ENCODE measurements at places on chromosomes 12 and 14.

GRCh38 chr12:56616925-56617324 is 13.2 kb downstream of the BAZ2A start:
- no peak for DNase-seq

- no peak for DNase-seq
These were observed 982.9 kb upstream of the TMEM132C start for GRCh38 chr12:127284021-127284420.

DNA sequence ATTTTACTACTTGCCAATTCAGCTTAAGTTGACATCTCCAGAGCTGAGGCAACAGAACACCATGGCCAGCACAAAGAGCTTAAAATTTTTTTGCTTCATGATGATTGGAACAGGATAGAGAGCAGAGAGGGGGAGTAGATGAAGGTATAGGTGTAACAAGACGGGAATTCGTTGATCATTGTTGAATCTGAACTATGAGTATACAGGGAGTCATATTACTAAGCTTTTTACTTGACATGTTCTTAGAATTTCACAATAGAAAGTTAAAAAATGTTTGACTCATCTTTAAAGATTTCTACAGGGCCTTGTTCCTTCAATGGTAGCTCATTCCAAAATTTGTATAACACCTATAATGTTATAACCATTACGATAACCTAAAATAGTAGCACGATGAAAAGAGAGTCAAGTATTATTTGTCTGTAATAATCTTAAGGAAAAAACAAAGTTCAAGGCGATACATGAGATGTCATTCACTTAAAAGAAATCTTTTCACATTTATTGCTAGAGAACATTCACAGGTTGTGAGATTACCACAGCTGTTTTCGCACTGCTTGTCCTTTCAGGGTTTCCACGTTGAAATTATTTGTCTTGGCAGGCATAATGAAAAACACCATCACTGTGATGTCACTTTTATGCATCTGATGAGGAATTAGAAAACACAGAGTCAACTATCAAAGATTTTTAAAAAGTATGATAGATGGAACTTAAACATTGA is 33.9 kb downstream of the SPX start:
- no peak for DNase-seq

DNA sequence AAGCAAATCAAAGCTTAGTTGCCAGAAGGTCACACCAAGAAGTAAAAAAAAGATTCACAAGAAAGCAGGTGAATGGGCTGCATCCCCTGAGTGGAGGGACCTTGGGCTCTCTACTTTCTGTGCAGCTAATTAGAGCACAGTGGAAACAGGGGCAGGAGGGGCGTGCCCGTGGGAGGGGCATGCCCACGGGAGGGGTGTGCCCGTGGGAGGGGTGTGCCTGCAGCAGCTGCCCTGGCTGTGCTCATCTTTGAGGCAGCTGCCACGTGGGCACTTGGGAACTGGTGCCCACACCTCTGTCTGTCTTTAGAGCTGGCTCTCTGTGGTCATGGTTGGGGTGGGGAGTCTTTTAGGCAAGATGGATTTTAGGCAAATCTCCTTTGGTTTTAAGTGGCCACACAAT is 60.0 kb downstream of the EML1 start:
- DNase-seq = no peak

DNA sequence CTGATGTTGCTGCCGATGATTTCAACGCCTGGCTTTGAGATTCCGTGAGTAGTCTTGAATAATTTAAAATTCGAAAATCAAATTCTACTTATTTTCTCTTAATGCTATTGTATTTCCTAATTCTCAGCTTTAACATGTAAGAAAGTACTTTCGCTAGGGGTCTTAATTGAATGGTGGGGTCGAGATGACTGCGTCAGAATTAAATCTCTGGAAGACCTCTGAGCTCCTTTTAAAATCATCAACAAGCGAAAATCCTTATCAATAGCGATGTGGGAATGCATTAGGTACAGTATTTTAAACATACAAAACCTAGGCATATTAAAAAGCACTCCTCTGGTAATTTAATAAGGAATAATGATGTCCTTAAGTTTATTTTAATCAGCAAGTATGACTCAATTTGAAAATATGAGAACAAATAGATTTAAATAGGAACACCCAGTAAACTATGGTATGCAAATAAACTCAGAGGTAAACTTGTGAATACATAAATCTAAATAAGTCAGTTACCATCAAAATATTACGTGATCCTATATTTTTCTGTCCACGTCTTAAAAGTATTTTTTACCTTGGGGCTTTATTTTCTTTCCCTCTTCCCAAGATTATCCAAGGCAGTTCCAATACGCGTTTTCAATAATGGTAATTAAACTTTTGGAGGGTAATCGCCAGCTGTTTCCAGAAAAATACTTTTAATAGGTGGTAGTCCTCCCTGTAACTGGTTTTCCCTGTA is 1.4 kb downstream of the FOXA1 start:
- DNase-seq = no peak

DNA sequence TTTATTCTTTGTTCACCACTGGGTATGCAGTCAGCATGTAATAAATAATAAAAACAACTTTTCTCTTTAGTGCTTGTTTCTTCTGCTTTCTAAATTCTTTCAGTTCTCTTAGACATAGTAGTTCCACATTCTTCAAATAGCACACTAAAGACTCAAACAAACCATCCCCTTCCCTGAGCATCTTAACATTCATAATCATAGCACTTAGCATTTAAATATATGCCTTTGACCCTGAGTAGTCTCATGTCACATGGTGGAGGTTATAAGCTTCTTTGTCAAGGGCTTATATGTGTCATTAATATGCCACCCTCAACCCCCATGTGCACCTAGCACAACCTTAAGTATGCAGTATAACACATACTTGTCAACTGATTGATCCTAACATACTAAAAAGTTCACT is 212.7 kb downstream of the PHLDA1 start:
- DNase-seq = no peak

DNA sequence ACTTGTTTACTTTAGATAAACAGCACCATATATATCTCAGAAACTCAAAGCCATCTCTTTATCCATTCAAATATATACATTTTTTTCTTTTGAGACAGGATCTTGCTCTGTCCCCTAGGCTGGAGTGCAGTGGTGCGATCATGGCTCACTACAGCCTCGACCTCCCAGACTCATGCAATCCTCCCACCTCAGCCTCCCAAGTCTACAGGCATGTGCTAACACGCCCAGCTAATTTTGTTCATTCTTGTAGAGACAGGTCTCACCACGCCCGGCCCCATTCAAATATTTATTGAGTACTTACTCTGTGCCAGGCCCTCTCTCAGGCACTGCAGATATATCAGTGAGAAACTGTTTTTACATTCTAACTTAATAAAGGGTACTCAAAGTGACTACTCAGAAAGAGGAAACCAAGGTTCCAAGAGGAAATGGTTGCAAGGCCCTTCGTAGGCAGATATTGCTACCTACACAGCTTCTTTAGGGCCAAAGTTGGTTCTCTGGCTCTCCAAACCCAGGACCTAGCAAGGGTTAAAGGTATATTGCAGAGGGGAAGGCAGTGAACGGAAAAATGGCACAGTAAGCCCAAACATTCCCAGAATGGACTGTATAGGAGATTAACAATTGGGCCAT is 2.9 kb downstream of the ATXN3 start:
- no peak for DNase-seq

GRCh38 chr12:52208424-52209165 is 16.8 kb upstream of the KRT80 start:
- DNase-seq = no peak

- no peak for DNase-seq
These were observed 19.3 kb upstream of the NCOR2 start for GRCh38 chr12:124586756-124587155.

DNA sequence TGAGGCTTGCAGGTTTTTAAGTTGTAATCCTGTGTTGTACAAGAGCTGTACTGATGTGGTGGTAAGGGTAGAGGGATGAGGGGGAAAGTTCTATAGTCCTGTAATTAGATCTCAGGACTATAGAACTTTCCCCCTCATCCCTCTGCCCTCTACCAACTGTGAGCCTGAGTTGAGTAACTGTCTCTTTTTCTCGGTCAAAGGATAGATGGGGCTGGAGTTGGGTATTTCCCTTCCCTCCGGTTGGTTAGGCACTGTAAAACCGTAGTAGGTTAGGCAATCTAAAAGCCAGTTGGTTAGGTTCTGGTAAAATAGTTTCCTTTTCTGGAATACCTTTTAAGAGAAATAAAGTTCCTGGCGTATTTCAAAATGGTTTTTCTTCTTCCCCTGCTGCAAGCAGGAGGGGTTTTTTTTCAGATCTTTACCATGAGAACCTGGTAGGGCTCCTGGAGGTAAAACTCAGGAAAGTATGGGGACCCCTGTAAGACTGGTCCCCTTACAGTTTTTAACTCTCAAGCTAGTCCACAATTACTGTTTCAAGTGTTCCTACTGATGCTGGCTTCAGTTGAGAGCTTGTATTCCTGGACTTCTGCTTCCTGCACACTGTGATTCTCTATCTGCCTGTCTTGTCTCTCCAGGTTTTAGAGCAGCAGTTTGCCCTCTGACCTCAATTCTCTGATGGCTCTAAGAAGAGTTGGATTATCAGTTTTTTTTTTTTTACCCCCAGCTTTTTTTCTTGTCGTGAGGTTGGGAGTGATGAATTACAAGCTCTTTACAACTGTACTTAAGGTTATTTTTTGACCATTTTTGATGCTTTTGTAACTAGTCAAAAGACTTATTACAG is 58.7 kb downstream of the FUT8 start:
- DNase-seq = no peak

DNA sequence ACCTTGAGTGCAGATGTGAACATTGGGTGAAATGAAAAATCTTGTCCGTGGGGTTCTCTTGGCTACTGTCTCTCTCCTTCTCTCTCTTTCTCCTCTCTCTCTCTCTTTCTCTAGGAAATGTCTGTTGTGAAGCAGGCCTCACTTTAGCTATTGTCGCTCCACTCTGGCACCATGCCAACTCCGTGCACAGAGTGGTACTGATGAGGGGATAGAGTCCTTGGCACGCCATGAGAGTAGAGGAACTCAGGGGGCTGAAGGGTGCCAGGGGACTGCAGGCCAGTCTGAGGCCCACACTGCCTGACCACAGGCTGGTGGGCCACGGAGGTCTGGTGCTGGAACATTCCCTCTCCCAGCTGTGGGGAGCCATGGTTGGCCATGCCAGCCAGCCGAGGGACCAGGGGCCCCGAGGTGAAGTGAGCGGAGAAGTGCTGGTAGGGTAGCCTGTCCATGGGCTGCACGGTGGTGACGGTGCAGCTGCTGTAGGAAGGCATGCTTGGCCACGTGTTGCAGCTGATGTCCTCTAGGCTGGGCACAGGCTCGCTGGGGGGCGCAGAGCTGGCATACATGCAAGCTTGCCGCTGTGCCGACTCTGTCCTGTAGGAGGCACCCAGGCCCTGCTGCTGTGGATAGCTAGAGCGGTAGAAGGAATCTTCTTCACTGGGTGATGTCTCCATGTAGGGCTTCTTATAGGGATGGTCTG is 50.4 kb downstream of the TBX5 start:
- no peak for DNase-seq

- no peak for DNase-seq
These were observed 10.7 kb upstream of the ZNF605 start for GRCh38 chr12:132966676-132967415.

DNA sequence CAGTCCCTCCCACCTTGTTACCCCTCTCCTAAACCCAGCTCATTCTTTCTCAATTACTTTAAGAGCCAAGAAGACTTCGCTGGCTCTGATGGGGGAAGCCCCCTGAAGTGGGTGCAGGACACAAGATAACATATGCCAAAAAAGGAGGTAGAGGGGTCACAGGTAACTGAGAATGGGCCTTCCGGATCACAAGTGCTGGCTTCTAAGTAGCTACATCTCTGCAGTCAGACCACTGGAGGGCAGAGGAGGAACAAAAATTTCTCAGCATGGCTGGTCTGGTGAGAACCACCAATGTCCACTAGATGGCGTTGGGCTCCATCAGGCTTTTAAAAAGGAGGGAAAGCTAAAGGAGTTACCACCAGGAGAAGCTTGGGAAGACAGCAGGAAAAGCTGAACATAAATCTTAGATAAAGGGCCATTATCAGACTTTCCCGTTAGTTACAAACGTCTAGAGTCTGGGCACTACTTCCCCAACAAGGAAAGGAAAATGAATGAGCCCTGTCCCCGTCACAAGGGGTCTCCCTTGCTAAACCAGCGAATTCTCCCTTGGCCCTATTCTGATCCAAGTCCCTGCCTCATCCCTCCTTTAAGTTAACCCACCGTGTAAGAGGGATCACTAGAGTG is 11.6 kb upstream of the CDH24 start:
- DNase-seq = peak; percentile 76

- peak; percentile 53 for DNase-seq
These were observed 1264.0 kb downstream of the TMEM121 start for GRCh38 chr14:106790189-106791036.

- DNase-seq = no peak
These were observed 25.5 kb upstream of the MGP start for GRCh38 chr12:14911131-14911530.

DNA sequence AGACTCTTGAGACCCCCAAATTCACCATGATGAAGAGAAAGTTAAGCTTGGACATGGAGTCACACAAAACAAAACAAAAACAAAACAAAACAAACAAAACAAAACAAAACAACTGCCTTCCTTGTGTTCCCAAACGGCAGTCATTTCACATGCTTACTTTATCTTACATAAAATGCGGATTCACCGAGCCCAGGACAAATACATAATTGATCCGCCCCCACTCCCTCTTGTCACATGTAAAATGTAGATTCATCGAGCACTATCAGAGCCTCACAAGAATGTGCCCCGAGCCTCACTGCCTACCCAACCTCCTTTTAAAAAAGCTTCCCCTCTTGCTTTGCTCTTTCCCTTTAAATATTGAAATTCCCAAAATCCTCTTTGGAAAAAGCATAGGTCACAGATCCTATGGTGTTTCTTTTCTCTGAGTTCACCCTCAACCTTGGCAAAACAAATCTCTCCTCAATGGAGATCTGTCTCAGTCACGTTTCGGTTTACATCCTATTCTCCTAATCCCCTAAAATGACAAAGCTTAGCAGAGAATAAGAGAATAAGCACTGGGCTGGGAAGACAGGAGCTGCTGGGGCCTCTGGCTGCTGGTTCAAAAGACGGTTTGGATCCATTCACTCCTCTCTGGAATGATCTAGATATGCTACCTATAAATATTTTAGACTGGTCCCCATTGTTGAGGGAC is 83.7 kb downstream of the NINJ2 start:
- DNase-seq = no peak

GRCh38 chr14:92450351-92451070 is 63.1 kb upstream of the RIN3 start:
- no peak for DNase-seq

- no peak for DNase-seq
These were observed at the start of gene AVPR1A for GRCh38 chr12:63150713-63151622. TSS of gene AVPR1A (minus strand) at chr12:63151201. CDS start at chr12:63150836, 365 bp downstream.

- no peak for DNase-seq
These were observed 454.1 kb upstream of the DCN start for GRCh38 chr12:91636721-91637120.

All from GM18507 (cell line).